ENCODE measurements at places on chromosomes 2 and 18.

GRCh38 chr2:134982603-134983002, 64.0 kb downstream of the CCNT2 start:
- DNase-seq: no peak

GRCh38 chr2:241733391-241734207, 831 bp upstream of the D2HGDH start:
- no peak for DNase-seq

GRCh38 chr2:149100739-149101699, 62.5 kb downstream of the LYPD6B start:
- no peak for DNase-seq

- no peak for DNase-seq
Measured at GRCh38 chr2:199378948-199379650, 78.6 kb downstream of the SATB2 start.

DNA sequence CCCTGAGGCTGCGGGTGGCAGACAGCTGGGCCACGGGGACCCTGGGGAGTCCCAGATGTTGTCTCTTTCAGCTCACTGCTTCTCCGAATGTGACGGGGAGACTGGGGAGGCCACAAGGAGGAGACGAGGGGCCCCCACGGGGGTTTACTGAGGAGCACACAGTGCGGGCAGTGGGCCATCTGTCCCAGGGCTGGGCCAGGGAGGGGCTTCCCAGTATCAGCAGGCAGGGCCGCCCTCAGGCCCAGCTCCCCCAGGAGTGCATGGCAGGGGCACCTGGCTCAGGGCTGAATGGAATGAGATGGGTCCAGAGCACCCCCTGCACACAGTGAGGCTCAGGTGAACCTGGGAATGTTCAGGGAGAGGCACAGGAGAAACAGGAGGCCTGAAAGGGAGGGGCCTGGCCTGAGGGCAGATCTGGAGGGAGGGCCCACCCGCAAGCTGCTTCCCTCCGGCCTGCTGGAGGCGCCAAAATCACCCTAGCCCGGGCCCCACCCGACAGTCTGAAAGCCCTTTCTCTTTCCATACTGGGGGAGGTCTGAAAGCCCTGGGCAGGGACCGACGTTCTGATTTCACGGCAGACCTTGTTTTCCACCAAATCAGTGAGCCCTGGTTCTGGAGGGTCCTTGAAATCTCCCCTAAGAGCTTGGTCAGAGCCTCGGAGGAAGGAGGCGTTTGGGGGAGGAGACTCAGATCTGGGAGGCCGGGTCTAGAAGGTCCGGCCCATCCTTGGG, 35.5 kb upstream of the PTMA start:
- no peak for DNase-seq

DNA sequence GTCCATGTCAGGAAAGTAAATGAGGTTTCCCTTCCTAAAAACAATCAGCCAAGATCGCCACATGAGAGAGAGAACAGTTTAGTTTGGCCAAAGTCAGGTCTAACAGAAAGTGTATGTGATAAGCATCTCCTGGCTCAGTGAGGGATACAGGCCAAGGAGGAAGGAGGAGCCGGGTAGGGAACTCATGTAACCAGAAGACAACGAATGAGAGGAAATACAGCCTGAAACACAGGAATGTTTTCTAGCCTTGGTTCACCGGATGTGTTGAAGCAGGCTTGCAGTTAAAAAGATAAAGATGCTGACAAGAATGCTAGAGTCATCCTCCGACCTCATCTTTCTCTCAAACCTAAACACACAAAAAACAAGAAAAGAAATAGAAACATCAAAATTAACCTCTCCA, 283.9 kb upstream of the SIX2 start:
- no peak for DNase-seq

DNA sequence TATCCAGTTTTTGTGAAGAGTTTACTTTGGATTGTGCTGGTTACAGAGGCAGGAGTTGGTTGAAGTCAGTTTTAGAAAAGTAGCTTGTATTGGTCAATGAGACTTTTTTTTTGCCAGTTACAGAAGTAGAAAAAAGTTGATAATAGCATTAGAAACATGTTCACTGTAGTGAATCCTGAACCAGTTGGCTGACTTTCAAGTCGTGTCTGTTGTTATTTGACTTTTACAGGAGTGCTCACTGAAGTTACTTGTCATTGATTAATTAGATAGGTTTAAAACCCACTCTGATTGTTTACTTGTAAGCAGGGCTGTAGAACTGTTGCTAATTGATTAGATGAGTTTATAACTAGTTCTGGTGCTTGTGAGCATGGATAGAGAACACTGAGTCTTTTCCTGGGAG, 312.0 kb upstream of the VWC2L start:
- DNase-seq: no peak

GRCh38 chr2:100923461-100924060, 78.5 kb upstream of the RPL31 start:
- DNase-seq: no peak

DNA sequence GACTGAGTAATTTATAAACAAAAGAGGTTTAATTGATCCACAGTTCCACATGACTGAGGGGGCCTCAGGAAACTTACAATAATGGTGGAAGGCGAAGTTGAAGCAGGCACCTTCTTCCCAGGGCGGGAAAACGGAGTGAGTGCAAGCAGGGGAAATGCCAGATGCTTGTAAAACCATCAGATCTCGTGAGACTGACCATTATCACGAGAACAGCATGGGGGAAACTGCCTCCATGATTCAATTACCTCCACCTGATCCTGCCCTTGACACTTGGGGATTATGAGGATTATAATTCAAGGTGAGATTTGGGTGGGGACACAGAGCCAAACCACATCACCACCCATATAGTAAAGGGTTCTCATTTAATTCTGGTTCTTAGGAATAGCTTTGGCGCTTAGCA, 219.5 kb upstream of the ATP5MC3 start:
- no peak for DNase-seq

DNA sequence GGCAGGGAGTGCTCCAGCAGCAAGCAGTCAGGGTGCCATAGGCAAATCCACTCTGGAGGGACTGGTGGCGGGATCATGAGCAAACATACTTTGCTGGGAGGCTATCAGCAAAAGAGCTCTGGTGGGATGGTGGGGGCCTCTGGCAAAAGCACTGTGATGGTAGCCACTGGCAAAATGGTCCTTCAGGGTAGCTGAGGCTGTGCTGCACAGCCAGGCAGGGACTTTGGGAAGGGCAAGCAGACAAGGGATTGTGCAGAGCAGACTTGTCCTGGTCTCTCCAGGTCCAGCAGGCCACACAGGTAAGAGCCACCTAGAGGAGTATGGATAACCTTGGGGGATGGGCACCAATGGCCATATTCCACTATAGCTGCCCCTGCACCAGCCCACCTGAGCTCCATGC, 129.4 kb upstream of the OTOS start:
- DNase-seq: no peak

GRCh38 chr2:191859681-191860080, 12.8 kb upstream of the CAVIN2 start:
- DNase-seq: no peak

DNA sequence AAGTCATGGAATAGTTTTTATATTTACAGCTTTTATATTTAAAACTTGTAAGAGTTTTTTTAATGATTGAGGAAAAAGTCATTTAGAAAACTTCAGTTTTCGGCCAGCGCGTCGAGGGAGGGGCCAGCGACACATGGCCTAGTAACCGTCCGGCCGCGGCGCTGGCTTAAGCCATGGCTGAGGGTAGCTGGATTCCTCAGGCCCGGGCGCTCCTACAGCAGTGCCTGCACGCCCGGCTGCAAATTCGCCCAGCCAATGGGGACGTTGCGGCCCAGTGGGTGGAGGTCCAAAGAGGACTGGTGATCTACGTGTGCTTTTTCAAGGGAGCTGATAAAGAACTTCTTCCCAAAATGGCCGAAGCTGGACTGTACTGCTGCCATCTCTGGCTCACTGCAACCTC, 4.9 kb upstream of the KLHL41 start:
- DNase-seq: no peak

- no peak for DNase-seq
Measured at GRCh38 chr2:25076749-25077148, 34.9 kb downstream of the EFR3B start.

GRCh38 chr2:42342061-42342794, 18.8 kb downstream of the COX7A2L start:
- DNase-seq: no peak

GRCh38 chr2:108320326-108320922, 31.7 kb downstream of the SULT1C2 start:
- DNase-seq: no peak

DNA sequence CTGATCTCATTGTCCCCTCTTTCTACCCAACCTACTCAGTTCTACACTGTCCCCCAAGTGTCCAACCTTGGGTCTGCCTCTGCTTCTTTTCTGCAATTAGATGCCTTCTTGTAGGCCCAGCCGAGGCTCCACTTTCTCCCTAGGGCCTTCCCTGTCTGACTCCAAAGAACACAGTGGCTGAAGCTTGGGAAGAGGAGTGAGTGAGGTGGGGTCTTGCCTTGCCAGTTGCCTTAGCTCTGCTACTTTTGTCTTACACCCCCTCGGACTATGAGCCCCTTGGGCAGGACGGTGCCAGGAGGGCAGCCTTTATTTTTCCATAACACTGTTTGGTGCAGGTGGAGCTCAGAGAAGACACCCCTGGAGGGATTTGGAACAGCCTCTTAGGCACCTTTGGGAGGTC, 345.1 kb downstream of the CYP26B1 start:
- no peak for DNase-seq

- DNase-seq: no peak
Measured at GRCh38 chr2:2708575-2709430, 377.7 kb upstream of the MYT1L start.

DNA sequence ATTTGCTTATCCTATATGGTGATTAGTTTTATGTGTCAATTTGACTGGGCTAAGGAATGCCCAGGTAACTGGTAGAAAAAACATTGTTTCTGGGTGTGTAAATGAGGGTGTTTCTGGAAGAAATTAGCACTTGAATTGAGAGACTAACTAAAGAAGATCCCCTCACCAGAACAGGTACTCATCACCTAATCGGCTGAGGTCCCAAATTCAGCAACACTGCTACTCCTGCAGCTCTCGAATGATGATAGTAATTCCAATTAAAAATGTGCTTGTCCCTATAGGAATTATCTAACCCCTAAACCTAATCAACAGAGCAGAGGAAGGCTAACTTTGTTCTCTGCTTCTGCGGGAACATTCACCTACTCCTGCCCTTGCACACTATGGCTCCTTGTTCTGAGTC, 464.5 kb upstream of the CHST9 start:
- no peak for DNase-seq

GRCh38 chr2:70029814-70030409, 57.4 kb upstream of the PCBP1 start:
- DNase-seq: no peak

GRCh38 chr18:7367336-7367735, 136.4 kb downstream of the LRRC30 start:
- DNase-seq: no peak

- no peak for DNase-seq
Measured at GRCh38 chr2:41966431-41966893, 81.4 kb upstream of the PKDCC start.

DNA sequence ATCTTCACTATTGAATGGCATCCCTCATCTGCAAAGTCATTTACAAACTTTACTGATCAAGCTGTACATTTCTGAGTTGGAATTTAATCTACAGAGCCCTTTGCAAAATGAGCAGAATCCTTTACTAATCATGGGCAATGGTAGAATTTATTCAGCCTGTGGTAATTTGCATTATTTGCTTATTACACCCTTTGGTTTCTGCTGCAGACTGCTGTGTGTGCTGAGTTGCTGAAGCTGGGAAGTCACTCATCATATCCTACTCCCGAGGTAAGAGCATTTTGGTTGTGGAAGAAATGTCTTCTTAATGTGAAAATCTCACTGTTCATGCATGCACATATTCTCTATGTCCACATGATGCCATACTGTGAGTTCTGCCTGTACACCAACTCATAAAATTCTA, 357.4 kb upstream of the SLC39A10 start:
- no peak for DNase-seq

- no peak for DNase-seq
Measured at GRCh38 chr2:4404363-4404762, 701.0 kb downstream of the DCDC2C start.

DNA sequence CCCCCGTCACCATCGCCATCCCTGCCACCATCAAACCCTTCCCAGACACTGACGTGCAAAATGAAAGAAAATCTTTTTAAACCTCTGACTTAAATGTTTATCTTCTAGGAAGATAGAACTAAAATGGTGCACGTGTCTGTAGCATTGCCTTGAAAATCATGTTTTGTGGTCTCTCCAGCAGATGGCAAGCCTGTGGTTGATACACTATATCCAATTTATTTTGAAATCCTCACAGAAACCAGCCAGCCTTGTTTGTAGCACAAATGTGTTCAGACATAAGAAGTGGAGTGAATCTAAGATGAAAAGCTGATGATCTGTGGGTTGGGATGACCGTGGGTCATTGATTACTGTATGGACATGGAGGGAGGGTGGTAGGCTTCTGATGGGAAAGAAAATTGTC, 436.2 kb upstream of the SMIM21 start:
- DNase-seq: no peak

GRCh38 chr2:65294701-65295100, 67.1 kb downstream of the ACTR2 start:
- no peak for DNase-seq

DNA sequence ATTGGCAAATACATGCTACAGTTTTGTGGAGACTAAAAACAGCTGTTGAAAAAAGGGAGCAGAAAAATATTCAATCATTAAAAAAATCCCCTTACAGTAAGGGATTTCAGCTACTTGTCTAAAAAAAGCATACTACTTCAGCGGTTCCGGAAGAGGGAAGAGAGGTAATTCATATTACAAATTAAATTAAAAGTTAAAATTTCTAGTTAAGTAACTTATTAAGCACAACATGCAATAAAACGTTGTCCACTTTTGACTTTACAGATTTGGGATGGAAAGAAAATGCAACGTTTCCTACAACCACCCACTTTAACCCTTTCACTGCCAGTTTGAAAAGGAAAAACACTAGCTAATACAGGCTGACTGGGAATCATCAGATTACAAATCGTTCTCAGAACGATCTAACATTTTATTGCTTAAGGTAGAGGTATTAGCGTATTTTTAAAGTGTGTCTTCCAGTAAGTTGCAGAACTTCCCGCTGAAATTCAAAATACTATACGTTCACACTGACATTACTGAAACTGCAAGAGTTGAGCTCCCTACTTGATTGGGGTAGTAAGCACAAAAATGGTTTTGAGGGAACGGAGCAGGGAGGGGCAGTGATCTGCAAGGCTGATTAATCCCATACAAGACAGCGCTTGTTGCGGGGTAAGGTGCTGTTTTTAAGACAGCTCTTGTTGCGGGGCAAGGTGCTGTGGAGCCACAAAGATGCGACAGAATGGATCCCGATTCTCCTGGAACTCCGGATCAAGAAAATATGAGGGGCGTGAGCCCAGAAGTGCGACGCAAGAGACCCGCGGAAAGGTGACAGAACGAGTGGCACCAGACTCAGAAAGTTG, 743 bp downstream of the HADHA start:
- no peak for DNase-seq

- no peak for DNase-seq
Measured at GRCh38 chr2:121826036-121826435, 70.6 kb downstream of the TSN start.

GRCh38 chr2:187297801-187298200, 150.3 kb downstream of the CALCRL start:
- DNase-seq: no peak
